ENCODE measurements at places on chromosomes 4 and X.

GRCh38 chr4:102832105-102832504 is 4.8 kb upstream of the UBE2D3 start:
- DNase-seq: no peak

DNA sequence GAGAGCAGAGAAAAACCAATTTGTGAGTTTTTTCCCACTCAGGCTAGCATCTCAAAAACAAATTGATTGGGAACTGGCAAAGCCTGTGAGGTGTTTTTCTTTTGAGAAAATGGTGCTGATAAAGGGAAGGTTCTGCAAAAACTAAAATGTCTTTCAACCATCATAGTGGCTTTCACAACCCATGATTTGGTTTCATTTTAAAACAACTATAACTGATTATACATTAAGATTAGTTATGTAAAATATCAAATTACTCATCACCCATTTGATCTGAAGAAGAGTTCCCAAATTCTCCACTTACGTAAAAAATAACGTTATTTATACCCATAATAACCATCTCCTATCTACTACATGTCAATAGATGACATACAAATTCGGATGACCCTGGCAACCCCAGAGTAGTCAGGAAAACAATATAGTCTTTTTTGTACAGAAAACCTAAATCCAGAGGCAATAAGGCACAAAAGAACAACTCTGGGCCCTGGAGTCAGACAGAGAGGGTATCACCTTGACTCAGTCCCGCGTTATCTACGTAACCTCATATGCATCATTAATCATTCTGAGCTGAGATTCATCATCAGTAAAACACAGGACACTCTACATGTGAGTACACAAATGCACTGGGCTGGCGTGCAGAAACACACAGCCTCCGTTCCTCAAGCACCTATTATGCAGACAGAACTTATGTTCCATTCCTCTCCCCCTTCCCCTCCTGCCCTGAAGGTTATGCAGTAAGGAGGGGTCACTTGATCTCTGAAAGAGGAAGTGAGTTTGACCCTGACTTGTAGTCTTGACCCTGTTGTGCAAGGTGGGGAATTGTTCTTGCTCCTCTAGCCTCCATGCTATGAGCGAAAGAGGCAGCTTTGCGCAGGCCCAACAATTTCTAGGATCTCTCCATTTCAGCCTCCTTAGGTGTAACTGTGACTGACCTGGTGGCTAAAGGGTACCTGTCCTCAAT is 82.2 kb downstream of the SLC9A7 start:
- DNase-seq: no peak

GRCh38 chrX:56812515-56813105 is 83.6 kb downstream of the NBDY start:
- no peak for DNase-seq

- DNase-seq: no peak
Measured at GRCh38 chrX:53732797-53733196, 46.3 kb upstream of the HUWE1 start.

- no peak for DNase-seq
Measured at GRCh38 chr4:38314663-38315062, 349.3 kb upstream of the KLF3 start.

GRCh38 chr4:150962245-150962644 is 52.8 kb downstream of the LRBA start:
- no peak for DNase-seq

DNA sequence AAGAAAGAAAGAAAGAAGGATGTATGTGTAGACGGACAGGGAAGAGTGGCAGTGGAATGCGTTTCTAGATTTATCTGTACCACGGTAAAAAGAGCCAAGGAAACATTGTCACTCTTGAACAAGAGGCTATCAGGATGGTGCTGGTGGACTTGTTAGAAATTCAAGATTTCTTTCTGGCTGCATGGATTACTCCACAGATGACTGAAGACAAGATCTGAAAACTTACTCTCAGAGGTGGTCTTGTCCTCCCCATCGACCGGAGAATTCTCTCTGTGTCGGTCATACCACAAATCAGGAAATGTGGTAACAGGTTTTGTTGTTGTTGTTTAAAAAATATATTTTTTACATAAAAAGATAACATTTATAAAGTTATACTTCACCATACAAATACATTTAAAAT is 11.8 kb downstream of the DSPP start:
- DNase-seq: no peak

DNA sequence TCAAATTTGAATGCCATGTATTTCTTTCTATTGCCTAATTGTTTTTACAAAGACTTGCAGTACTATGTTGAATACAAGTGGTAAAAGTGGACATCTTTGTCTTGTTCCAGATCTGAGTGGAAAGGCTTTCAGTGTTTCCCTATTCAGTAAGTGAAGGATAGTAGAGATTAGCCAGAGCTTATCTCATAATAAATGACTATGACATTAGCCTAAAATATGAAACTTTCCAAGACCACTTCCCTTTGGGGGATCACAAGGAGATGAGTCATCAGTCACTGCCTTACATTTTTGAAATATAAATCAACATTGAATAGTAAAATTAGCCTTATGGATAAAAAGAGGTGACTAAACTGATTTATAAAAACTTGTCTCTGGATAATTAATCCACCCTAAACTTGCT is 554.1 kb upstream of the MAGEB2 start:
- peak; percentile 23 for DNase-seq

GRCh38 chr4:175412746-175413145 is 399.3 kb downstream of the GPM6A start:
- DNase-seq: no peak

DNA sequence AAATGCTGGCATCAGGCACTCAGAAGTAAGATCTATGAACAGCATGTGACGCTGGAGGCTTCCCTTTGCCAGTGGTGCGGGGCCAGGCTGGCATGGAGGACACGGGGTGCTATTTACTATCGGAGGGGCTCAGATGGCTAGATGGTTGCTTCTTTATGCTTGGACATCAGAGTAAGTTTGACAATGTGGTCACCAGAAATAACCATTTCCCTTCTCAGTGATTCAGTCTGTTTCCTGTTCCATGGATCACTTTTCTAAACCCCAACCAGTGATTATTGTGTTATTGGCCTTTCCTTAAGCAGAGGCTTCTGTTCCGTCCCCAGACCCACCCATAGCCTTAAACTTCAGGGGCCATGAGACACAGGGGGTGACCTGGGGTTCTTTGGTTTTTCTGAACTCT is 55.4 kb upstream of the DHX15 start:
- no peak for DNase-seq

- peak; percentile 9 for DNase-seq
Measured at GRCh38 chr4:112327965-112328733, 31.0 kb downstream of the ALPK1 start.

DNA sequence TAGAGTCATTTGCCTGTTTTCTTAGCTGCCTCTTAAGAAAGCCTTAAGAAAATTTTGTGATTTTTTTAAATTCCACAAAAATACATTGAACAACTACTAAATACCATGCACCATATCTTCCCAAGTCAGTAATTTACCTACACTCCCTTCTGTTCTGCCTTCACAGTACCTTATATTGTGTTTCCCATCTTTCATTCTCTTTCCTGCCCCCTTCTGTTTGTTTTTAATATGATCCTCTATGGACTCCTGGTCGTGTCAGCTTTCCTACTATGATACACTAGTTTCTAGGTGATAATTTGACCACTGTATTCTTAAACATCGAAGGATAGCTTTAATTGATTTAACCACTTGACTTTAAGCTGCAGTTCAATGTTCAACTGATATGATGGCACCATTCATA is 297.7 kb upstream of the HAND2 start:
- no peak for DNase-seq

GRCh38 chr4:77074981-77075855 is 571 bp downstream of the CCNI start:
- DNase-seq: peak; percentile 37

- no peak for DNase-seq
Measured at GRCh38 chr4:2078584-2078983, 19.5 kb downstream of the NAT8L start.

All from hepatic stellate cell (primary cell).